MM.1S (cell line): ENCODE measurements at places on chromosomes 6 and 20.

DNA sequence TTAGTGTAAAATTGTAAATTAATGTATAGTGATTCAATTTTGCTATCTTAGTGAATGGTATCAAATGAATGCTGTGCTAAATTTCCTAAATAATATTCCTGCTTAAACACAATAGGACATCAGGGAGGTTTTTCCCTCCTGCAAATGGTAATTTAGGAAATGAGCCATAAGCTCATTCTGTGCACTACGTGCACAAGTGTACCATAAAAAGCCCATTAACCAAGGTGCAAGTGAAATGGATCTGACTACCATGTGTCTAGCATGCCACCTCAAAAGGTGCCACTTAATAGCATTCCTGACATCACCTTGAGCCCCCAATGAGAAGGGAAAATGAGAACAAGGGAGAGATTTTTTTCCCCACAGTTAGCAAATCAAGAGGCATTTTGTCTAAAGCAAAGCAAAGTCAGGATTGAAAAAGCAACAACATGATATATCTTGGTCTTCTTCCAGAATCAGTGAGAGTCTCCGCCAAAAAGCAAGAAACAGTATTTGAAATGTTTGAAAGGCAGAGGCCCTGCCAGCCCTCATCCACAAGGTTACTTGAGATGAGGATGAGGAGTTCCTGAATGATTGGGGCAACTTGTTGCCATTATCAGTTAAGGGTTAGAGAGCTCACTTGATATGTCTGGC is 334.2 kb upstream of the RSPO3 start:
- no peaks in the 10 kb centered on the region for H3K27me3 ChIP-seq
- H3K4me1 ChIP-seq, result no peaks in the 10 kb centered on the region
- DNase-seq, result no peak
- no peak overlapping the region for H3K27ac ChIP-seq
- no peaks in the 10 kb centered on the region for H3K36me3 ChIP-seq

DNA sequence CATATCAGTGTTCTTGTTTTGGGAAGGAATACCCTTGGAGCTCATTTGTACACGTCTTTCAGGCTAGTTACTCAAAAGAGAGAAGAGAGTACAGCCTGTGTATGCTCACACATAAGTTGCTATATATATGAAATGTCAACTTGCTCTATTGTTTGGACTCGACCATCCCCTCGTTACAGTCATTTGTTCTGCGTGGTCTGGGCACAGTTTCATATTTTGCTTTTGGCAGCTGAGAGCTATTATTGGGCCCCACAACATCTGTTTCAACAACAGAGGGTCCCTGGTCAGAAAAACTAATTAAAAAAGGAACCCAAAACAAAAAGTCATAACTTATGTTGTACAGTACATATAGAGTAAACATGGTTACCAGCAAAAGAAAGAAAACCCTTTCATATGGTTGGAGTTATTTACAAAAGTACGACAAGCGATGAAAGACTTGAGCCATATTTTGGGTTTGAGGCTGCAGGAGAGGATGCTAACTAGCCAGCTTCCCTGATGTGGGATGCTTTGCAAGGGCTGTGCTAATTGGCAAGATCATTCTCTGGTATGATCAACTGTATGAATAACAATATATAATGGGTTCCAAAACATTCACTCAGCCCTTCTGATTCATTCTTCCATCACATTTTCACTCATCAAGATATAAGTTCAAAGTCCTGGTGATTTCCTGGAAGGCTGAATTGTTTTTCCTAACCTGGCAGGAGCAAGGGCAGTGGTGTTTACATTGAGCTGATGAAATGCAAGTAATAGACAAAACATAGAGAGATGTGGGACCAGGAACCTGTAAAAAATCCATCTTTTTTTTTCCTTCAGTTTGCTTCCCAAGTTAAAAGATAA is 137.9 kb downstream of the RPS12 start:
- no peaks in the 10 kb centered on the region for H3K4me1 ChIP-seq
- no peak overlapping the region for H3K27ac ChIP-seq
- H3K36me3 ChIP-seq, result no peaks in the 10 kb centered on the region
- DNase-seq, result no peak
- H3K4me3 ChIP-seq, result no peak overlapping the region
- H3K27me3 ChIP-seq, result no peaks in the 10 kb centered on the region

DNA sequence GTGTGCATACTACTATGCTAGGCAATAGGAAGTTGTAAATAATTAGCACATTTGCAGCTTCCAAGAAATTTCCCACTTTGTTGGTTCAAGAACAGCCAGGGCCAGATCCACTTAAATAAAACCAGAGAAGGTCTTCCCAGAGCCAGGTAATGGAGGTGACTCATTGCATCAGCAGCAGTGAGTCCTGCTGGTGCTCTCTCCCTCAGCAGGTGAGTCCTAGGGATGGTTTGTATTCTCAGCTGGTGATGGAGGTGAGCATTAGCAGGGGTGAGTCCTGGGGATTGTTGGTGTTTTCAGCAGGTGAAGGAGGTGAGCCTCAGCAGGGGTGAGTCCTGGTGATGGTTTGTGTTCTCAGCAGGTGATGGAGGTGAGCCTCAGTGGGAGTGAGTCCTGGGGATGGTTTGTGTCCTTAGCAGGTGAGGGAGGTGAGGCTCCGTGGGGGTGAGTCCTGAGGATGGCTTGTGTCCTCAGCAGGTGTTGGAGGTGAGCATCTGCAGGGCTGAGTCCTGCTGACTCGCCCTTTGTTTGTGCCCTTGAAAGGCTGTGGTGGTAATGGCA is 232.8 kb upstream of the EXOC2 start:
- no peak for DNase-seq
- H3K27ac ChIP-seq, result no peak overlapping the region
- H3K4me3 ChIP-seq, result no peak overlapping the region
- H3K36me3 ChIP-seq, result no peaks in the 10 kb centered on the region

DNA sequence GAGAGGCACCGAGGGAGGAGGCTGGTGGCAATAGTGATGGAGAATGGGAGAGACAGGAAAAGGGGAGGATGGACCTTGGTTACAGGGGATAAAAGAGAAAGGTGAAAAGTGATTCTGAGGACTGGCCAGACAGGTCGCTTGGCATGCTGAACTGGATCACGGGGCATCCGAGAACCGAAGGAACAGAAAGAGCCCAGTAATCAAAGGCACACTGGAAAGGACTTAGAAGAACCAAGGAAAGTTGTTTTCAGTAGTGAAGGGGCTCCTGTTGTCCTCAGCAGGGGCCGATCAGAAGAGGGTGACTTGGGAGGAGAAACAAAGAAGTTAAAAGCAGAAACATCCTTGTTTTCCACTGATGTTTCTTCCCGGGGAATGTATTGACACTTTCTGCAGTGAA is 18.9 kb downstream of the SYTL3 start:
- H3K36me3 ChIP-seq, result no peaks in the 10 kb centered on the region
- H3K4me3 ChIP-seq, result no peak overlapping the region
- no peak for DNase-seq
- H3K27me3 ChIP-seq, result no peaks in the 10 kb centered on the region
- no peak overlapping the region for H3K27ac ChIP-seq

GRCh38 chr6:165717732-165718465 is 54.9 kb upstream of the PDE10A start:
- H3K27me3 ChIP-seq, result no peaks in the 10 kb centered on the region
- no peaks in the 10 kb centered on the region for H3K36me3 ChIP-seq
- DNase-seq, result no peak
- no peak overlapping the region for H3K27ac ChIP-seq
- no peaks in the 10 kb centered on the region for H3K4me1 ChIP-seq

DNA sequence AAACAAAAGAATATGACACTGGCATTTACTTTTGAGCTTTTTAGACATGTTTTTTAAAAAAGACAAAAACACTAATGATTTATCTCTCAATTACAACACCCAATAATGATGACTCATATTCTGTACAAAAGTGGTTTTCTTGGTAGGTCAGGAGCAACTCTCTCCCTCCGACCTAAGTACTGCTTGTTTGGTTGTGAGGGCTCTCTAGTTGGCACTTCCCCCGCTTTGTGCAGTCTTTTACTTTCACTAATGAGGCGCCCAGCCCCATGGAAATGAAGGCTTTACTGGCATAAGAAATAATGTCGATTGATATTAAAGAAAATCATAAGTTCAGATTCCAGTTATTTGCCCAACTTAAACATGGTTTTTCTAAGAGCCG is 1.3 kb downstream of the KPNA5 start:
- H3K4me1 ChIP-seq, result no peaks in the 10 kb centered on the region; the same call in 1 of the 2 replicates
- no peak overlapping the region for H3K27ac ChIP-seq
- no peak for DNase-seq
- no peaks in the 10 kb centered on the region for H3K36me3 ChIP-seq

DNA sequence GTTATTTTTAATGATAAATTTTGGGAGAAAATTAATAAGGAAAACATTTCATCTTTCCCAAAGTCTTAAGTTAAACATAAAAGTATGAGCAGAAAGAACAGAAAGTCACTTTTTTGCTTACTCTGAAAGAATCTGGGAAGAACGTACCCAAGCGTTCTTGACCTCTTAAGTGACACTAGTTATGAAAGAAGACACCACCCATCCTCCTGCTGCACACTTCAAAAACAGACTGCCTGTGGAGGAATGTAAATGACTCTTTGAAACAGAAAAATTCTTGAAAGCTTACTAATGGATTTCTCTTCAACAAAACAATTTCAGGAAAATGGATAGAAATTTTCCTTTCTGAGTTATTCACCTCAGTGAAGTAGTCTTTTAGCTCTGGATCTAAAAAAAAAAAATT is 227.7 kb downstream of the MEI4 start:
- no peaks in the 10 kb centered on the region for H3K27me3 ChIP-seq
- H3K27ac ChIP-seq, result no peak overlapping the region
- no peaks in the 10 kb centered on the region for H3K4me1 ChIP-seq
- DNase-seq, result no peak

GRCh38 chr6:36597775-36598174 is 3.6 kb downstream of the SRSF3 start:
- DNase-seq, result no peak
- no peak overlapping the region for H3K27ac ChIP-seq
- H3K27me3 ChIP-seq, result no peaks in the 10 kb centered on the region
- H3K4me3 ChIP-seq, result peak overlapping the region; percentile 99
- peaks cover 54% of the 10 kb centered on the region for H3K36me3 ChIP-seq

- no peaks in the 10 kb centered on the region for H3K36me3 ChIP-seq
- no peaks in the 10 kb centered on the region for H3K27me3 ChIP-seq
- H3K4me1 ChIP-seq, result no peaks in the 10 kb centered on the region
- no peak overlapping the region for H3K27ac ChIP-seq
- H3K4me3 ChIP-seq, result no peak overlapping the region
- DNase-seq, result no peak
Measured at GRCh38 chr20:10521068-10521831, 86.1 kb downstream of the SLX4IP start.

- no peaks in the 10 kb centered on the region for H3K36me3 ChIP-seq
- peaks cover 7% of the 10 kb centered on the region; the same call in 1 of the 2 replicates for H3K27me3 ChIP-seq
- H3K4me1 ChIP-seq, result no peaks in the 10 kb centered on the region
- no peak overlapping the region for H3K4me3 ChIP-seq
Measured at GRCh38 chr20:49478266-49478665, 4.2 kb downstream of the KCNB1 start.

GRCh38 chr20:63400486-63401210 is 39.5 kb upstream of the CHRNA4 start:
- H3K27ac ChIP-seq, result no peak overlapping the region
- peaks cover 98% of the 10 kb centered on the region for H3K27me3 ChIP-seq
- no peak for DNase-seq
- no peaks in the 10 kb centered on the region for H3K4me1 ChIP-seq
- H3K4me3 ChIP-seq, result no peak overlapping the region

DNA sequence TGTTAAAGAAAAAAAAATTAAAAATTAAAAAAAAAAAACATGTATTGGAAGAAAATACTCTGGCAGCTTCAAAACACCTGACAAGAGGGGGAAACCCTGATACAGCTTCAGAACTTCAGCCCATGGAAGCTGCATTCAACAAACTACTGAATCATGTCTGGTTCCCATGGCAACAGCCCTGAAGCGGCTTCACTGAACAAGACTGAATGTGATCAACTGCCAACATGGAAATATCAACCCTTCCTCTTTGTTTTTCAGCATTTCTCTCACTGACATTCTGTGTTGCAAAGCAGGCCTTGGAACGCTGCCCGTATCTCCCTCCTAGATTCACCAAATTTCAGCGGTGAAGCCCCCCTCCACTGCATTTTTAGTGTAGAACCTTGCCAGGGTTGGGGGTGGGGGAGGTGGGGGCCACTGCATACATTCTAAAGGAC is 91.3 kb upstream of the SHLD1 start:
- no peaks in the 10 kb centered on the region for H3K4me1 ChIP-seq
- DNase-seq, result no peak
- H3K27ac ChIP-seq, result no peak overlapping the region
- no peak overlapping the region for H3K4me3 ChIP-seq
- no peaks in the 10 kb centered on the region for H3K27me3 ChIP-seq

DNA sequence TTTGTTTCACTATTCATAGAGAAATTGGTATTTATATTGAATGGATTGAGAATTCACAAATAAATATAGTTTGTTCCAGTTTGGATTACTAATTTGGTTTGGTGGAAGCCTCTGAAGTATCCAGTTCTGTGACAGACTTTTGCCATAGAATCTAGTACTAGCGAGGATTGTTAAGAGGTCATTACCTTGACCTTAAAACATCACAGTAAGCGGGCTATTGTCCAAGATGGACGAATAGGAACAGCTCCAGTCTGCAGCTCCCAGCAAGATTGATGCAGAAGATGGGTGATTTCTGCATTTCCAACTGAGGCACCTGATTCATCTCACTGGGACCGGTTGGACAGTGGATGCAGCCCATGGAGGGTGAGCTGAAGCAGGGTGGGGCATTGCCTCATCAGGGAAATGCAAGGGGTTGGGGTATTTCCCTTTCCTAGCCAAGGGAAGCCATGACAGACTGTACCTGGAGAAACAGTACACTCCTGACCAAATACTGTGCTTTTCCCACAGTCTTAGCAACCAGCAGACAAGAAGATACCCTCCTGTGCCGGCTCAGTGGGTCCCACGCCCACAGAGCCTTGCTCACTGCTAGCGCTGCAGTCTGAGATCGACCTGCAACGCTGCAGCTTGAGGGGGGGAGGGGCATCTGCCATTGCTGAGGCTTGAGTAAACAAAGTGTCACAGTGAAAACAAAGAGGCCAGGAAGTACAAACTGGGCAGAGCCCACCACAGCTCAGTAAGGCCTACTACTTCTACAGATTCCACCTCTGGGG is 66.4 kb upstream of the NEDD9 start:
- H3K27ac ChIP-seq, result no peak overlapping the region
- H3K36me3 ChIP-seq, result no peaks in the 10 kb centered on the region
- no peak overlapping the region for H3K4me3 ChIP-seq

DNA sequence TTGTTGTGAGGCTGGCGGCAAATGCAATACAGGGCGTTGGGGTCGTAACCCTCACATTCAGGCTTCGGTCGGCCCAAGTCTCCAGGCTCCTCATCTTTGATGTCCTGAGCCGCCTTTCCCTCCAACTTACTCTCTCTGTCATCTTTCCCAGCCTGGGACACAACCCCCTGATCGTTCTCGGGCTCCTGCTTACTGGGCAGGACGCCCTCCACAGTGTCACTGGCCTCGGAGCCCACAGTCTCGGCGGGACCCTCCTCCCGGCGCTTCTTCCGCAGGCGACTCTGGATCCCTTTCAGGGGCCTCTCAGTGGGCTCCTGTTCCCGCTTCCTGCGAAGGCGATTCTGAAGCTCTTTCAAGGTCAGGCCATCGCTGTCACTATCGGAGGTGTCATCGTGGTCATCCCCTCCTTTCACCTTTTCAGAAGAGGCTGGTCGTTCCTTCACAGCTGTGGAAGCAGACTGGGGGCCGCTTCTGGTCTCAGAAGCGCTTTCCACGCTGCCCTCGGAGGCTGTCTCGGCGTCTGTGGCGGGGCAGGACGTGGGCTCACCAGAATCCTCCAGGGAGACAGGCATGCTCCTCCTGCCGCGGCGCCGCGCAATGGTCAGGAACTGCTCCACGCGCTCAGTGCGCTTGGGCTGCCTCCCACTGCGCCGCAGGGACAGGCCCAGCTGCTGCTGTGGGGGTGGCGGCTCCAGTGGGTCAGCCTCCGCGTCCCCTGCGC is 15.4 kb downstream of the DIDO1 start:
- H3K36me3 ChIP-seq, result peaks cover 24% of the 10 kb centered on the region
- no peaks in the 10 kb centered on the region for H3K27me3 ChIP-seq
- no peak for DNase-seq
- no peak overlapping the region for H3K4me3 ChIP-seq
- no peak overlapping the region for H3K27ac ChIP-seq
- no peaks in the 10 kb centered on the region for H3K4me1 ChIP-seq
